ENCODE measurements at places on chromosomes 11 and 22.

DNA sequence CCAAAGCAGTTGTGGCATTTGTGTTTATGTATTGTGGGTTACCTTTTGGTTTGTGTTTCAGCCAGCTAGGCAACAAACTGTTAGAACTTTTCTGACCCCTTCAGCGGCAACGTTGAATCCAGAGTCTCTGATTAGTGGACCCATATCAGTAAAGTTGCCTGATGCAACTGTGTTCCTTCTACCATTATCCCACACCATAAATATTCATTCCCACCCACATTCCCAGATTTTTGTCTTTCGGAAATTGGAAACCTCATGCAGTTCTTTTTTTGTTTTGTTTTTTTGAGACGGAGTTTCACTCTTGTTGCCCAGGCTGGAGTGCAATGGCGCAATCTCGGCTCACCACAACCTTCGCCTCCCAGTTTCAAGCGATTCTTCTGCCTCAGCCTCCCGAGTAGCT lies 30.7 kb upstream of the RBX1 start:
- DNase-seq = no peak

DNA sequence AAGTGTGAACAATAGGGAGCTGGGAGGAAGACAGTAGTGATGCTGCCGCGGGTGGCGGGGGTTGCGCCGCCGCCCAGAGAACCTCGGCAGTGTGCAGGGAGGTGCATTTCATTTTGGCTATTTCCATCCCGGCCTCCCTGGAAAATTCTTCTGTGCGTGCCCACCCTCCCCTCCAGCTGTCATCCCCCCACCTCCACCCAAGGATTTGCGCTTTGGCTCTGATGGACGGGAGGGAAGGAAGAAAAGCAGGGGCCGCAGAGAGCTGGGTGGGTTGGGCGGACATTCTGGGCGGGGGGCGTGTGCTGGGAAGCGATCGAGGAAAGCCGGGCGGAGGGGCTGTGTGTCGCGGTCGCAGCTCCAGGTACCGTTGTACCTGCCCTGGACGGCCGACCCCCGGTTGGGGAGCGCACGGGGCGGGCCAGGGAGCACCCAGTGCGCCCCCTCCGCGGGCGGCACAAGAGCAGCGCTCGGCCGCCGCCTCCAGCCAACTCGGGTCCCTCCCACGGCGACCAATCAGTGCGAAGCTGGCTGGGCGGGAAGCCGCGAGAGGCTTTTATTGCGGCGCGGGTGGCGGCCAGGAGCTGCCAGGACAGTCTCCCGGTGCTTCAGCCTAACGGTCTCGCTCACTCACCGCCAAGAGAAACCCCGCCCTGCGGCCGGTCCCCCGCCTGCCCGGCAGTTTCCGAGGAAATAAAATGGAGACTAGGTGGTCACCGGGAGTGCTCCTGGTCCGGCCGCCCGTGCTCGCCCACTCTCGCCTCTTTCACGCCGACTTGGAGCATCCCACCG lies 1.6 kb downstream of the NCAM1 start:
- no peak for DNase-seq

- DNase-seq = no peak
Observed at GRCh38 chr11:16759857-16760508, 21.5 kb downstream of the C11orf58 start.

DNA sequence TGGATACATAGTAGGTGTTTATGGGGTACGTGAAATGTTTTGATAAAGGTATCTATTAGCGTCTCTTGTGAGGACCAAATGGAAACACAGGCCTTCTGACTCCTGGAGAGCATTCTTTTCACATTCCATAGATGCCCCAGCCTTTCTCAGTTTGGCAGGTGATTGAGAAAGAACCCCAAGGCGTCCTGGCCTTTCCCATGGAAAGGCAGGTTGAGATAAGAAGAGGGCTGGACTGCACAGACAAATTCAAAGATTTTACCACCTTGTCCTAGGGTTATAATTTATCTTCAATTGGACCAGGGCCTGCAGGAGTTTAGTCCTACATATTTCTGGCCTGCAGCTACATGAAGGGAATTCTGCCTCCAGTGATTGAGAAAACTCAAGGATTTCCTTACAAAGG lies 661 bp upstream of the OLFML1 start:
- DNase-seq = no peak
